ENCODE measurements at places on chromosomes 2 and 18.

DNA sequence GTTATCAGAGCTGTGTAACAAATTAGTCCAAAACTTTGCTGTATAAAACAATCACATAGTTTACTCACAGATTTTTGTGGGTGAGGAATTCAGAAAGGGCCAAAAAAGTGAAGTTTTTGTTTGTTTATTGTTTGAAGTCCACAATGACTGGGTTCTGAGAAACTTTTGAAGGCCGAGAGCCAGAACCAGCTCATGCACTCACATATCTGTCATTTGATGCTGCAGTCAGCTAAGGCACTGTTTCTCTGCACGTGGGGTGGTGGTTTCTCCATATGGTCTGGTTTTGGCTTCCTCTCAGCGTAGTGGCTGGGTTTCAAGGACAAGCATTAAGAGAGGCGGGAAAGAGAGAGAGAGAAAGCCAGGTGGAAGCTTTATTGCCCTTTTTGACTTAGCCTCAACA lies 131.8 kb downstream of the TWIST2 start:
- DNase-seq, result no peak

GRCh38 chr2:203631068-203631757 lies 75.2 kb upstream of the CD28 start:
- no peak for DNase-seq

GRCh38 chr2:63344575-63345284 lies 243.5 kb downstream of the WDPCP start:
- DNase-seq, result no peak

DNA sequence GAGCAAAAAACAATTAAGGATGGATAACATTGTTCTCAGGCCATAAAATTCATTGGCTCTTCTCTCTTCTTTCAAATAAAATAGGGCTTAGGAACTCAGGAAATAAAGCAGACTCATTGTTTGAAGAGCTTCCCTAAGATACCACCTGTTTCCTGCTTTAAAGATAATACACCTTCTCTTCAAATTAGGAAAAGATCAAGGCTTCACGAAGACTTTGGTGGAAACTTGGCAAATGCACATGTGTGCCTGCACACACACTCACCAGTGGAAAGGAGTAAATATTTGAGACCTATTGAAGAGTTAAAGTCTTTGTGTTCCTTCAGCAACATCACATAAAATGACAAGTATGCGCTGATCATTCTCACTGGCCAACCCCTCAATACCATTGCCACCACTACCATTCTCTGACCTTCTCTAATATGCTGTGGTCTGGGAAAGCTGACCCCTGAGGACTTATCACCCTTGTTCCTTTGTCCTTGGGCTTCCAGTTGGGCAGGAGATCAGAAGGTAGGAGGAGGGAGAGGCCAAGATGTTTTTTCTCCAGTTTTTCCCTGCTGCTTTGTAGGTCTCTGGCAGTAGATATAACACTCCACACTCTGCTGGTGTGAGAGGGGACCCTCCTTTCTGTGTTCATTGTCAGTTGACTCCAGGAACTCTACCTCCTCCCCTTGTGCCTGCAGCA lies 53.5 kb upstream of the SPOPL start:
- no peak for DNase-seq

- no peak for DNase-seq
Observed at GRCh38 chr2:209426432-209426831, 2.6 kb downstream of the MAP2 start.

- no peak for DNase-seq
Observed at GRCh38 chr18:50992351-50992762, 24.5 kb downstream of the ELAC1 start.

DNA sequence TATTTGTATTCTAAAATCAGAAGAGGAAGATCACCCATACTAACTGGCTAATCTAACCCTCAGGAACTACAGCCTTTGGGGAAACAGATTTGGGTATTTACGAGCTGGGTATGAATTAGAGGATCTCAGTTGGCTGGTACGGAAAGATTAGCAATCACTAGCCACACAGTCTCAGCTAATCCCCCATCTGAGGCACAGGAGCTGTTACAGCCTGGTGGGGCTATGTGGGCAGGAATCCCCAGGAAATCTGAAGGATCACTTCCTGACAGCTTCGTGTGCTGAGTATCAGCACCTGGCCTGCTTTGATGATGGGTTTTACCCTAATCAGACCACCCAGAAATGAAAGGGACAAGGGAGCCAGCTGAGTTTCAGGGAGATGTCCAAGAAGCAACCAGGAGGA lies 206.3 kb downstream of the AFF3 start:
- DNase-seq, result no peak

DNA sequence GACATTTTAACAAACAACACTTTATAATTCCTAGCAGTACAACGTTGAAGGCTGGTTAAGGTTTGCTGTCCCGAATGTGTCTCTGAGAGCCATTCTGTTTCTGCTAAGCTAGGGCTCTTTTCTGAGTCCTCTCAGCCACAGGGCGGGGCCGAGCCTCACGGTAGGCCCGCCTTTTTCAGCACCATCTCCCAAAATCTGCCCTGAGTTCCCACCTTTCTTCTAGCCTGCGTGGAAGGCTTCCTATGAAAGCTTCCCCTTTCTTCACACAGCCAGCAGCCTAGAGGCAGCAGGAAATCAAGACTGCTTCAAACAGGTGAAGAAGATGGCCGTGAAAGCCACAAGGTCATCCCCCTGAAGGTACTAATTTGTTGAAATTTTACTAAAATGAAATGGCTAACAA lies 255.5 kb downstream of the CDH2 start:
- DNase-seq, result no peak

GRCh38 chr2:134665727-134666506 lies 52.9 kb downstream of the TMEM163 start:
- no peak for DNase-seq
